CD4-positive, alpha-beta T cell treated with Interleukin-15 for 4 hours (primary cell): ENCODE measurements at places on chromosomes 7 and 10.

DNA sequence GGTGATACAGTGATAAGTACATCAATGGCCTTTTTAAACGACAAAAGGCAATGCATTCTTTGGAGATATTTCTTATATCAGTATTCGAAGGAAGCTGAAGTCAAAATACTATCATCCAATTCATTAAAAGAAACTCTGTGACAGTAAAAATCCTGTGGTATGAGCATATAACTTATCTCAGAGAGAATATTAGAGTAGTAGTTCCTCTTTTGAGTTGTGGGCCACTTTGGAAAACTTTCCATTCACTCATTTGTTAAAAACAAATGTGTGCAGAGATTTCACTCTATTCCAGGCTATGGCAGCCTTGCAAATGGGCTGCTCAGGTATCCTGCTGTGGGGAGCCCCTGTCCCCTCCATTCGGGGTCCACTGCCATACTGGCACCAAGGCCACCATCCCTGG, 55.3 kb upstream of the ZNF438 start:
- no peak for DNase-seq

GRCh38 chr7:77433901-77434300, 17.8 kb upstream of the GSAP start:
- DNase-seq, result no peak

DNA sequence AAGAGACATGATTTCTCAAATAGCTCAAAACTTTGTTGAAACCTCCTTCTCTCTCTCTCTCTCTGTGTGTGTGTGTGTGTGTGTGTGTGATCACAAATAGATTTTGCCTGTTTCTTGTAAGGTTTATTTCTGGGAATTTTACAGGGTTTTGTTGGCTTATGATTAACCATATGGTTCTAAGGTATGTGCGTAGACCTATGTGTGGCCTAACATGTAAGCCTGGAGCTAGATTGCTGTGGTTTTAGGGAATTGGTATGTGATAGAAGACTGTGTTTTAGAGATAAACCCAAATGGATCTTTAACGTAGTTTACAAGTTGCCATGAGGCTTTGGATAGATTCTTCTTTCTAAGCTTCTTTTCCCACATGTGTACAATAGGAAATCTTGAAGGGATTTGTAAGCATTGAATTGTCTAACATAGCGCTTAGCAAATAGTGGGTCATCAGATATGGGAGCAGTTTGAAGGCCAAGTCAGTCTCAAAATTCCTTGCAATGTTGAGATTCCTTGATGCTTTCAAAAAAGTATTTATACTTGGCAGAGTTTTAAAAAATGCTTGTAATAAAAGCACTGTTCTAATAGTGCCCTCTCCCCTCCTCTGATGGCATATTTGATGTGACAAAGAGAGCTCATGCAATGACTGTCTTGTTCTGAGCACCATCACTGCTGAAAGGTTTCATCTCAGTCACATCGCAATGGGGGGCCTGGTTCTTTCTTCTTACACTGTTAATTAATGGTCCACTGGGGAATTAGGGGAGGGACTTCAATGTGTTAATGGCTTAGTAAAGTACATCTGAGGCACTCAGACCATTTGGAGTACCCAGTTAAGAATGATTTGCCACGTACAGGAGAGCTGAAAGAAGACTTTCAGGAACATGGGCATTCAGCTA, 118.2 kb downstream of the SNX10 start:
- no peak for DNase-seq

DNA sequence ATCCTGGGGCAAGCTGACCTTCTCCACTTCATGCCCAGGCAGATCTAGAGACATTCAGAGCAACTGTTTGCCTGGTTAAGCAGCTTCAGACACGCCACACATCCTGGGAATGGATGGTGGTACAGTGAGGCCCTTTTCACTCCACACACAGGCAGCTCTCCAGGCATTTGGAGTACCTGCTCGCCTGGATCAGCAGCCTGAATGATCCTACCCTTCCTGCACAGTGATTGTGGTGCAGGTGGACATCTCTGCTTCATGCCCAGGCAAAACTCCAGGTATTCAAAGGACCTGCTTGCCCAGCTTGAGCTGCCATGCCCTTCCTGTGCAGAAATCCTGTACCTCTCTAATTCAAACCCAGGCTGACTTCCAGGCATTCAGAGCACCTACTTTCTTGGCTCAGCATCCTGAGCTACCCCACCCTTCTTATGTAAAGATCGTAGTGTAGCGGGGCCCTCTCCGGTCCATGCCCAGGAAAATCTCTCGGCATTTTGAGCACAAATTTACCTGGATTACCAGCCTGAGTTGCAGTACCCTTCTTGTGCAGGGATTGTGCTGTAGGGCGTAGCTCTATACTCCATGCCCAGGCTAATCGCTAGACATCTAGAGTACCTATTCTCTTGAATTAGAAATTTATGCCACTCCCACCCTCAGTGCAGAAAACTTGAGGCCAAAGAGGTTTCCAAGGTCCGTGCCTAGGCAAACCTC, 972.8 kb downstream of the ANKRD7 start:
- no peak for DNase-seq

DNA sequence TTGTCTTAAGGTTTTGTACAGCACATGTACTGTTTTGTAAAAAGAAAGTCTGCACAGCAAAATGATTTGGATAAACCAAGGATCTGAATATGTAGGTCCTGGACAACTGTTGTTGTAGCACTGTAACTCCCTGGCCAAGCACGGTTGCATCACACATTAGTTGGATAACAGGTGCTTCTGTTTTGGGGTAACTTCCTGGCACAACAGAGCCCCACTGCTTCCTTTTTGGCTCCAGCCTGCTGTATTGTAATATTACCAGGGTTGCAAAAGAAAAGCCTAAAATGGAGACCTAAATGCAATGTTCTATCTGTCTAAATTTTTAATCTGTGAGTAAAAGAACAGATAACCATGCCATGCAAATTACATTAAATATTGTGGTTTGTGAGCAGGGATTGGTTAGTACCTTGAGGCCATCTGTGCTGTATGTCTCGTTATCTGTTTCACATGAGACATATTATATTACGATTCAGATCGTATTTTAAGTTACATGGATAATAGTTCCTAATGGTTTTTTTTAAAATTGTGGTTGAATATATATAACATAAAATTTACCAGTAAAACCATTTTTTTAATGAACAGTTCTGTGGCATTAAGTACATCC, 27.5 kb upstream of the WAC start:
- no peak for DNase-seq

DNA sequence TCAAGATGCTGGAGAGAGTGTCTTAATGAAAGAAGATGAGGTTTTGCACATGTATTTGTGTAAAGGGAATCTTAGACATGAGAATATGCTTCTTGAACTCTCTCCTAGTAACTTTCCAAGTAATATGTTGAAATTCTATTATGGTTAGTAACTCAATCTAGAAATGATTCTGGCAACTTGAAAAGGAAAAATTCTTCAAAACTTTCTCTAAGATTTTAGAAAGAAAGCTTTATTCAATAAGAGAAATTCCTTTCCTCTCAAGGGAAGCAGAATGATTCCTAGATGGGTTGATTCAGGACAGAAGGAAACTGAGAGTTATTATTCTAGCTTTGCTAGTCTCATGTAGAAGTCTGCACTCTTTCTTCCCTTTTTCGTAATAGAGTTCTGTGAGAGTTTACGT, 364.3 kb upstream of the PLXDC2 start:
- DNase-seq, result no peak
